T47D (cell line): ENCODE measurements at places on chromosomes 2 and 18.

GRCh38 chr2:127700527-127701192 lies 637 bp upstream of the SFT2D3 start:
- no peak for DNase-seq

- DNase-seq: no peak
These were observed 257.2 kb upstream of the SYT4 start for GRCh38 chr18:43534511-43534910.

GRCh38 chr2:123839326-123839725 lies 185.8 kb upstream of the CNTNAP5 start:
- no peak for DNase-seq

GRCh38 chr2:70916291-70916690 lies 19.4 kb upstream of the ATP6V1B1 start:
- no peak for DNase-seq

DNA sequence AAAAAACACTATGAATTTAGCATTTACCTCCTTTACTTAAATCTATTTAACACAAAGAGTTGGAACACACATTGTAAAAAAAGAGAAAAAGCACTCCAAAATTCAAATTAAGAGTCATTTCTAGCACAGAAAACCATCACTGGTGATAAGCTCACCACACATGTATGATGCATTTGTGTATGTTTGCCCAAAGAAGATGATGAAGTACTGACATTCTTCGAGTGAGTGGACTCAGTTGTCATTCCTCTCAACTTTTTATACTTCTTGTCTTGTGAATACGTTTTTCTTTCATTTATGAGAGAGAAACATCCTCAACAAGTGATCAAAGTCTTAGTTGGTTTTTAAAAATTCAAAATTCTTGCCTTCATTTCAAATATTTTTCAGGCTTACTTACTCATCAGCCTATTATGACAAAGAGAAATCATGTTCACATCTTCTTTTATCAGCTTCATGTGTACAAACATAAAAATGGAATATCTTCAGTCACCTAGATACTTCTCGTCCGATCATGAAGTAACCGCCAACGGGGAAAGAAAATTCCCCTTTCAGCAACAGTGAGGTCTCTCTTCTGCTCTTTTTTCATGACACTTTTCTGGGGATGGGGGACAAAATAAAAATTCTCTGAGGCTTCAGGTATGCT lies 1.5 kb downstream of the DSEL start:
- DNase-seq: no peak

DNA sequence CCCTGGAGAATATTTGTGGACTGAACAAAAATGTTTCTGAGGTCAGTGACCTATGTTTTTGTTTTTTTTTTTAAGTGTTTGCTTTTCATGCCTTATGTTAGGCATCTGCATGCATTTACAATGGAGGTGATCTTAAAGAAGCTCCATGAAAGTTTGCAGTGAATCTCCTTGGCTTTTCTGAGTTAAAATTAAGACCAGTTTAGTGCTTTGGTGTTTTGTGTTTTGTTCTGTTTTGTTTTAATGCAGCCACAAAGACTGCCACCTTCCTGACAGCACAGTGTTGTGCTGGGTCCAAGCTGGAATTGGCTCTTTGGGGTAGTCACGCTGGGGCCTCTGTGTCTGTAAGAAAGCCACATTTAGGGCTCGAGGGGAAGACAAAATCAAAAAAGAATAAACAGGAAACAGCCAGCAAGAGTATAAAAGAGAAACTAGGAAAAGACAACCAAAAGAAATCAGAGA lies 396.2 kb downstream of the ARHGAP15 start:
- DNase-seq: no peak

DNA sequence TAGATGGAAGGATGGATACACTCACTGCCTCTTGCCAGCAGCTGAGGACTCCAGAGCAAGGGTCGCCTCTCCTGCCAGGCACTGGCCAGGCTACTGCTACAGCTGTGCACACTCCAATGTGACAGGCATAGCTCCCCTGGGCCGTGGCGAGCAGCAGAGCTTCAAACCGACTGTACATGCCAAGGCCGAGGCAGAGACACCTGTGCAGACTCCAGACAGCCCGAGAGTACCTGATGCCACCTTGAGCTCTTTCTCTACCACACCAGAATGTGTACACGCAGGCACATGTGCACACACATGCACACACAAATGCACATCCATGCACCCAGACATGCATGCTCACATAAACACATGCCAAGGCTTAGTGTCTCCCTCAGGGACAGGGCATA lies 508.3 kb upstream of the MYT1L start:
- DNase-seq: no peak

- no peak for DNase-seq
These were observed 96.8 kb downstream of the DNAH6 start for GRCh38 chr2:84613082-84613481.

DNA sequence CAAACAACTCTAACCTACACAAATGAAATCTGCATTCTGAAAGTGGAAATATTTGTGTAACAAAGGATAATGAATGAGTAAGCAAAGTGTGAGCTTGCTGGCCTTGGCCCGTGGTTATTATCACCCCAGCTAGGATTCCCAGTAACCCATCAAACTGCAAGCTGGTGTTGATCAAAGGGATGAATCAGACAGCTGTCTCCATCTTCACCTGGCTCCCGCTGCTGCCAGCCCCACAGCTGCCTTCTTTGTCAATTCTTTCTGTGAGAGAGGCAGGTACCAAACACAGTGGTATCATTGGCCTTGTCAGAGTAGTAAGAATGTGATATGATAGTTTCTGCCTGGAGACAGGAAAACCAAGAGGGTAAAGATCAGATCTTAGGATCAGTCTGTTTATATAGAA lies 25.2 kb upstream of the RGPD4 start:
- no peak for DNase-seq

DNA sequence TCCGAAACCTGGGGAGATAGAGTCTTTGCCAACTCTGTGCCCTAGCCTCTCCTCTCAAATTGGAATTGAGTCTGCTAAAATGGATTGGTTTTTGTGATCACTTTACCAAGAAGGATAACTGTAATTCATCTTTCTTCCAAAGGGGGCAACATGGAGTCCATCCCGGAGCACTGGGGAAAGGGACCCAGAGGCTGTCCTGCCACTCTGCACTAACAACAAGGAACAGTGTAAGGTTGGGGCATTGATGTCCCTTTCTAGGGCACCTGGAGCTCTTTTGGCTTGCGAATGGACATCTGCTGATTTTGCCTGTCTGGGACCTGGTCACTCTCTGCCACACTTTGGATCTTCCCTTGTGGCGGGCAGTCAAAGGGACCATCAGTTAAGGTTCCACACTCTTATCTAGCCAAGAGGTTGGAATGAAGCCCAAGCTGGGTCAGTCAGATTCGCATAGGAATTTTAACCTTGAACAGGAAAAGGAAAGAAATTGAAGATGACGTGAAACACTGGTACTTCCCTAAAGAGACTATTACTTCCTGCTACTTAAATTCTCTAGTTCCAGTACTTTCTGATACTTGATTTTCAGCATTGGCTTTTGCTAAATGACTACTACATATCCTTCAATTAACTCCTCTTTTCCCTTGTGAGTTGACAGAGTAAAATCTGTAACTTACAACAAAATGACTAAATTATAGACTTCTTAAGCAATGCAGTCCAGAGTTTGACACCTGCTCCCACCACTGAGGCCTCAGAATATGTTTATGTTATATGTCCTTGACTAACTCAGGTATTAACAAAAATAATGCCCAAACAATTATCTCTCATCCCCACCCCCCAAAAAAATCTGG lies 64.7 kb upstream of the KLF7 start:
- no peak for DNase-seq

DNA sequence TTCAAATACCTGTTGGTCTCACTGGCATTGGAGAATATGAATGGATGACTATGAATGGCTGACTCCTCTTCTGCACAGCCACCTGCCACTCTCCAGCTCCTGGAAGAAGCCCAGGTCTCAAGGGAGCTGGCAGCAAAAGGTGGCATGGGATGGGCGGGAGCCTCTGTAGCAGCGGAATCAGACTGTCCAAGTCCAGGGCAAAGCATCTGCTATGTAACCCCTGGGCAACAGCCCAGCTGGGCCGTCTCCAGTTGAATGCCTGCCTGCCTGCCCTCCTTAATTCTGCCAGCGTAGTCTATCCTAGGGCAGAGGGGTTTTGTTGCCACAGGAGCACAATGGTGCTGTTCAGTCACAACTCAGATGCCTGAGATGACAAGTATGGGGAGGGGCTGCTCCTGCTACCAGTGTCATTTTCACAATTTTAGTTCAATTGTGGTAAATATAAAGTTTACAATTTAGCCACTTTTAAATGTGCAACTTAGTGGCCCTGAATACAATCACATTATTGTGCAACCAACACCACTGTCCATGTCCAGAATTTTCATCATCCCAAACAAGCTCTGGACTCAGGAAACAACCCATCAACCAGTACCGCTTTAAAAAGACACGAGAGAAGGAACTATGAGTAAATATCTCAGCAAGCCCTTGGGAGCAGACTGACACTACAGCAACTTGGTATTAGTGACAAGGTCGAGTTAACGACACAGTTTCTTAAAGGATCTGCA lies 115.2 kb downstream of the MYO5B start:
- DNase-seq: no peak

DNA sequence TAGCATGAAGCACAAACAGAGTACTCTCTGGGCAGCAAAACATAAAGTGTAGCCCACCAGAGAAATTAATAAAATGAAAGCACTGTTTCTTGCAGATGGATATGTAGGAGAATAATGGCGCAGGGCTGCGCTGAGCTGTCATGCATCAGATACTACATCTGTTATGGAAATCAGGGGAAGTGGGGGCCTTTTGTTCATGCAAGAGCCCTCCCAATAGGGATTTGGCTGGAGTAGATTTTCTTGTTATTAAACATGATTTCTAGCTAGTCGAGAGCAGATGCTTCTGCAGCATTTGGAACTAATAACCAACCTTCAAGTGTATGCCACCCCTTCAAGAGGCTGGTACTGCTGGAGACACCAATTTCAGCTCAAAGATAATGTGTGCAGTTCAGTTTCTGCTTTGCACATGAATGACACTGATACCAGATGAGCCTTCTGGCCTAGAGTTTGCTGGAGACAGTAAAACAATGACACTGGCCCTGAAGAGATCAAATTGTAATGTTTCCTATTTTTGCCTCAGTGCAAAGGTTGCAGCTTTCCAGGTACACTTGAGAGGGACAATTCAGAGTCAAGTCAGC lies 58.0 kb downstream of the RND3 start:
- DNase-seq: no peak

GRCh38 chr2:232668805-232669444 lies 28.2 kb upstream of the GIGYF2 start:
- DNase-seq: peak; percentile 67
